ENCODE measurements at places on chromosomes 13 and 19. TPM values are rescaled to one million over a fixed set of nuclear protein-coding genes. Genes with fewer than 3 reads are reported as not detected.

PCDH9 gene
- 5.7 TPM for total RNA-seq

PGPEP1 gene
- 31.0 TPM for total RNA-seq

STAP2 gene
- total RNA-seq: 3.1 TPM

PRKD2 gene
- total RNA-seq: 12.6 TPM

CDX2 gene
- total RNA-seq: not detected

MED4 gene
- 18.3 TPM for total RNA-seq

Measured in hair follicle dermal papilla cell (primary cell).